Mesothelial cell of epicardium (in vitro differentiated cells): ENCODE measurements at places on chromosomes 16 and 17.

- H3K27me3 ChIP-seq = no peaks in the 10 kb centered on the region
- no peak overlapping the region for H3K4me3 ChIP-seq
- H3K4me1 ChIP-seq = peaks cover 19% of the 10 kb centered on the region
- H3K36me3 ChIP-seq = no peaks in the 10 kb centered on the region
- no peak for DNase-seq
Measured at GRCh38 chr17:50686494-50687199, 21.1 kb downstream of the ANKRD40 start.

DNA sequence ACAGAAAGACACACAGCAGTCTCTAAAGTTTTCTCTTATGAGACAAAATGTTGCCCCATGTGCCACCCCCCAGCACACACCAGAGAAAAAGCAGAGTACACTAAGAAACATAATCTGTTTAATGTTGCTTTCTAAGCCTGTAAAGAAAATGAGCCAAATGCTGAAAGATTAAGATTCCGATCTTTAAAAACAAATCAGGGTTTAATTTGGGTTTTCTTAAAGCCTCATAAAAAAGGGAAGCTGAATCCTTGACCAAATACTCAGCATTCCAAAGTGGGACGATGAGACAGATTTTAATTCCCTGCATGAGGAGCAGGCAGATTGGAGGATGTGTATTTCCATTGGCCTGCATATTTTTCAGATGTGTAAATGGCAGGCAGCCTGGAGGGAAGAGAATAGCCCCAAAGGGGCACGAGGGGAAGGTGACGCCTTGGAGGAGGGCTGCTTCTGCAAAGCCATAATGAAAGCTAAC, 118.4 kb downstream of the COPRS start:
- no peaks in the 10 kb centered on the region for H3K27me3 ChIP-seq
- no peak for DNase-seq
- no peak overlapping the region for H3K4me3 ChIP-seq
- no peaks in the 10 kb centered on the region for H3K36me3 ChIP-seq
- H3K27ac ChIP-seq = peak overlapping the region; percentile 55

DNA sequence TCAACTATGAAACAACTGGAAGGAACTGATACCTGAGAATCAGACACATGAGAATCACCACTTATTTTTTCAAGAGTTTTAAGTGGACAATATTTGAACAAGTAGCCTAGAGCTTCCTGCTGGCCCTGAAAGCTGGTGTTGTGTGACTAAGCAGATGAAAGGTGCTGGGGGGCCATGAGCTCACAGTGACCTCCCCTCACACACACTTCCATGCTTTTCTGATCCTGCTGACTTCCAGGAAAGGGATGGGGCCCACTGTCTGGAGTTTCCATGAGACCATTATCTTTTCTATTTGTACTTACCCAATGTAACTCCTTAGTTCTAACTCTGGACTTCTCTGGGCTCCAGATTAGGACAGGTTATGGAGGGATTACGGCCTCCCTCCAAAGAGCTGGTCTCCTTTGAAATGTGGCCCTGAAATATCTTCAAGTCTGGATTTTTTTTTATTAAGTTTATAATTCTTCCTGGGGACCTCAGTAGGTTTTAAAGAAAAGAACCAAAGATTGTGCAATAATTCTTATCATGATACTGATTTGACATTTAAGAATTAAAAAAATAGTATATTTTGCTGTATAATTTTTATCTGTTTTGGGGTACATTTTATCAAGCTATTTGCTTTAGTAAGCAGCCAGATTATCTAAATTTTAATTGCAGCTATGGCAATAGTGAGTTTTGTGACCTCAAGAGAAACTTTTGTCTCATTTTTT, 4.9 kb downstream of the CAPNS2 start:
- no peak overlapping the region for H3K27ac ChIP-seq
- no peak overlapping the region for H3K4me3 ChIP-seq
- peaks cover 35% of the 10 kb centered on the region for H3K4me1 ChIP-seq
- no peak for DNase-seq
- no peaks in the 10 kb centered on the region for H3K27me3 ChIP-seq
- peaks cover 16% of the 10 kb centered on the region for H3K36me3 ChIP-seq

DNA sequence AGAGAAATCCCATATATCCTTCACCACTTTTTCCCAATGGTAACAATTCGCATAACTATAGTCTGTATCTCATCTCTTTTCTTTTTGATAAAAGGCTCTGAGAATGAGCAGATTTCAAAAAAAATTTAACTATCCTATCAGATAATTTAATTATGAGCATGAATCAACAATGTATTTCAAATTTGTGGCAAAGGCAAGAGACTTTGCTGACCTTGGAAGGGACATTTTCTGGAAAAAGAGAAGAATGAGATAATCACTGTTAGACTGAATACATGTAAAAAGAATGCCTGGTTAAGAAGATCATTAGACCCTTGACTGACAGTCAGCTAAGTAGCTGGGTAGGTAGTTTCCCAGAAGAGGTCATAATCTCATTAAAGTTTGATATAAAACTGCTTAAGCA, 428.4 kb upstream of the XYLT1 start:
- H3K27ac ChIP-seq = no peak overlapping the region
- no peak overlapping the region for H3K4me3 ChIP-seq
- H3K36me3 ChIP-seq = no peaks in the 10 kb centered on the region

DNA sequence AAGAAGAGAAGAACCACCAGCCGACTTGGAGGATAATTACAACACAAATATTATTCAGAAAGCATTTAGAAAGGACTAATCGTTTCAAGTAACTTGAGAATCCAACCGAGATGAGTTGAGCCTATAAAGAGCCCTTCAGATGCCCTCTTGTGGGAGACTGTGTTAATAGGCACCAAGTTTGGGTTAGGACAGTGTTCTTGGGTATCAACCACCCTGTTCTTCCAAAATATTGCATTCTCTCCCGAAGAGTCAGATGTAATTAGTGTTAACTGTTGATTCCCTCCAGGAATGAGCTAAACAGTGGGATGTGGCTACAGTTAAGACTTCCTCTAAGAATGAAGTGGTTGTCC, 87.8 kb upstream of the NOL11 start:
- H3K4me1 ChIP-seq = peaks cover 6% of the 10 kb centered on the region
- no peak for DNase-seq
- H3K36me3 ChIP-seq = peaks cover 3% of the 10 kb centered on the region
- no peak overlapping the region for H3K4me3 ChIP-seq
- no peaks in the 10 kb centered on the region for H3K27me3 ChIP-seq

DNA sequence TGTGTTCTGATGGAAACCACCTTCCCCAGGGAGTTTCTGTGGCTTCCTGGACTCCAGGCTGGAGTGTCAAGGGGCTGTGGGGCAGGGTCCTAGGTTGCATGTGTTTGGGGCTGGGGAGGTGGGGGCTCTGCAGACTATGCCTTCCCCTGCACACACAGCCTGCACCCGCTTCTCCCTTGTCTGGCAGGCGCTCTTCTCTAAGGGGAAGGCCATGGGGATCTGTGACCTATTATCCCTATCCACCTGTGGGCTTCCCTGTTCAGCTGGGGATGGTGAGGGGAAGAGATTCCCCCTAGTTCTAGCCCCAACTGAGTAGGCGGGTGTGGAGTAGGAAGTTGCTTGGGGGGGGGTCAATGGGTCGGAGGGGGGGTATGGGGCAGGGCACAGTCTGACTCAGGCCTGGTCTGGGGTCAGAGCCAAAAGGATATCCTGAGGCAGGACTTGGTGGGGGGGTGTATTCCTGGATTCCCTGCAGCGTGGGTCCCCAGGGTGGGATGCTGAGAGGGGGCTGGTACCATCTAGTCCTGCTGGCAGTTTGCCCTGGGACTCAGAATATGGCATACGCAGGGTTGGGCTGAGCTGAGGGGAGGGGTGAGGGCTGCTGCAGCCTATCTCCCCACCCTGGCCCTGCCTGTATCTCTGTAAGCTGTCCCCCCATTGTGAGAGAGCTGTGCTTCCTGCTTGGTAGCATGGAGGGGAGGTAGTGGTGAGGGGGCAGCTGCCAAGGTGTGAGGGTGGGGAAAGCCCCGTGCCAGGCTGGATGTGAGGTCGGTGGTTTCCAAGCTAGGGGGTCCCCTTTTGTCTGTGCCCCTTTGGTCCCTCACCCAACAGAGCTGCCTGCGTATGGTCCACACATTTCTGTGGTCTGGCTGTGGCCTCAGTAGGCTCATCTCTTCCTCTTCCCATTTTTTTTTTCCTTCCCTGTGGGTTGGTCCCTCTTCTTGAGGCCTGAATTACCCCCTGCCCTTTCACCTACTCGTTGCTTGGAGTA, 14.7 kb downstream of the RARA start:
- H3K27me3 ChIP-seq = no peaks in the 10 kb centered on the region
- no peak overlapping the region for H3K4me3 ChIP-seq
- H3K4me1 ChIP-seq = peaks cover 58% of the 10 kb centered on the region
- peak overlapping the region; percentile 94 for H3K27ac ChIP-seq
- no peak for DNase-seq
- H3K36me3 ChIP-seq = peaks cover 5% of the 10 kb centered on the region

DNA sequence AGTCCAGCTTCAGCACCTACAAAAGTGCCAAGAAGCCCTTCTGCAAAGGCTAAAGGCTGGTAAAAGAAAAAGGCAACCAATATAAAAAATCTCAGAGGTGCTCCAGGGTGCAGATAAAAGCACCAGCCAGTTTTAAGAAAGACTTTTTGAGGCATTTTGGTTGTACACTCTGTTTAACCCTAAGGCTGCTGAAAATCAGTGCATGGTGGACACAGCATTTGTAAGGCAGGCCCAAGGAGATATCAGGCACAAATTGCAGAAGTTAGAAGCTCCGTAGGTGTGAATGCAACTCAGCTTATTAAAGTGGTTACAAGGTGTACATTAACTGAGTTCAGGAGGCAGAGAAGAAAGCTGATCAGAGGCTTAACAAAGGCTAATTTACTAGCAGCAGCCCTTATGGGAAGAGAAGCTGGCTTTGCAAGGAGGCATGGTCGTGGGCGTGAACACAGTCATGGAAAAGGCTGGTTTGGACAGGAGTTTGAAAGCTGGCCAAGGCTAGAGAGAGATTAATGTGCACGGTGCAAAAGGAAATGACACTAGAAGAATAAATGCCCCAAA, 21.1 kb downstream of the ACSM1 start:
- H3K4me1 ChIP-seq = peaks cover 56% of the 10 kb centered on the region
- DNase-seq = no peak
- peak overlapping the region; percentile 94 for H3K27ac ChIP-seq
- no peaks in the 10 kb centered on the region for H3K27me3 ChIP-seq

- no peak for DNase-seq
- no peak overlapping the region for H3K4me3 ChIP-seq
- no peaks in the 10 kb centered on the region for H3K27me3 ChIP-seq
Measured at GRCh38 chr17:47199627-47200324, 9.4 kb upstream of the MYL4 start.

- no peak overlapping the region for H3K4me3 ChIP-seq
- H3K4me1 ChIP-seq = no peaks in the 10 kb centered on the region
- no peaks in the 10 kb centered on the region for H3K27me3 ChIP-seq
Measured at GRCh38 chr17:38498353-38498752, 70.1 kb downstream of the ARHGAP23 start.

- no peaks in the 10 kb centered on the region for H3K27me3 ChIP-seq
- DNase-seq = no peak
- H3K27ac ChIP-seq = no peak overlapping the region
Measured at GRCh38 chr17:42373896-42374295, 14.3 kb downstream of the STAT3 start.

- DNase-seq = no peak
- H3K36me3 ChIP-seq = peaks cover 25% of the 10 kb centered on the region
- H3K4me3 ChIP-seq = no peak overlapping the region
- no peak overlapping the region for H3K27ac ChIP-seq
Measured at GRCh38 chr16:48562475-48562874, 47.5 kb downstream of the N4BP1 start.

- DNase-seq = no peak
- no peak overlapping the region for H3K27ac ChIP-seq
- peaks cover 1% of the 10 kb centered on the region for H3K36me3 ChIP-seq
- peaks cover 2% of the 10 kb centered on the region for H3K27me3 ChIP-seq
- peaks cover 5% of the 10 kb centered on the region for H3K4me1 ChIP-seq
- no peak overlapping the region for H3K4me3 ChIP-seq
Measured at GRCh38 chr17:73561111-73561510, 83.1 kb downstream of the SDK2 start.

- H3K27ac ChIP-seq = no peak overlapping the region
- no peak overlapping the region for H3K4me3 ChIP-seq
- H3K4me1 ChIP-seq = no peaks in the 10 kb centered on the region
- H3K36me3 ChIP-seq = peaks cover 8% of the 10 kb centered on the region
- no peak for DNase-seq
Measured at GRCh38 chr17:65984299-65984698, 207.6 kb downstream of the CEP112 start.
